ENCODE measurements at places on chromosomes 2 and 18.

GRCh38 chr2:135629520-135629919 is 98.2 kb downstream of the R3HDM1 start:
- DNase-seq = no peak

- no peak for DNase-seq
Observed at GRCh38 chr2:96113367-96113677, 3.0 kb downstream of the ADRA2B start.

GRCh38 chr2:111157798-111158197 is 37.1 kb downstream of the BCL2L11 start:
- DNase-seq = no peak

- DNase-seq = no peak
Observed at GRCh38 chr2:195092341-195092740, 564.7 kb upstream of the SLC39A10 start.

DNA sequence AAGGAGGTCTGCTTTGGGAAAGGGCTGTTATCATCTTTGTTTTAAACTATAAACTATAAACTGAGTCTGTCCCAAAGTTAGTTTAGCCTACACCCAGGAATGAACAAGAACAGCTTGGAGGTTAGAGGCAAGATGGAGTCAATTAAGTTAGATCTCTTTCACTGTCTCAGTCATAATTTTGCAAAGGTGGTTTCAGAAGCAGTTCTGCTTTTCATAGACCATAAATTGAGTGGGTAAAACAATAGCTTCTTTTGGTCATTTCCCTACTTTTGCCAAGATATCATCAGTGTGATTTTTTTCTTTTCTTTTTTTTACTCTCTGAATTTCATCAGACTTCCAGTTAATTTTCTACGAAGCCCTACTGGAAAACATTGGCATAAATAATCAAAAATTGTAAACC is 117.0 kb downstream of the AP1S3 start:
- DNase-seq = no peak

GRCh38 chr18:46315161-46315560 is 211.0 kb downstream of the HAUS1 start:
- DNase-seq = no peak

- no peak for DNase-seq
Observed at GRCh38 chr2:33788044-33788443, 188.9 kb upstream of the FAM98A start.

- DNase-seq = no peak
Observed at GRCh38 chr2:207119048-207119447, 46.7 kb downstream of the KLF7 start.

DNA sequence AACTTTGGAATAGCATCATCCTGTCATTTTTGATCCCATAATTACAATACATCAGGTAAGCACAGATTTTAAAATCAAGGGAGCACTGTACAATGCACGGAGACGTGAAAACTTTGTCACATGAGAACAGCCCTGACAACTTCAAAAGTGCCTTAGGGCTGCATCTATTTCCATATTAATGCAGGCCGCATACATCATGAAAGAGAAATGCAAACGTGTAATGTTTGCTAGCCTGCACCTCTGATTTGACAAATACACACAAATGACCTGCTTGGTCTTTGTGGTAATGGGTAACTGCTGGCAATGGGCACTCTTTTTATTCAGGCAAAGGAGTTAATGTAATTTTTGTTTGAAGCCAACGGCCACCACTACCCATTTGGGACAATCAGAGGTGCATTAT is 202.0 kb upstream of the EPHA4 start:
- DNase-seq = no peak

- DNase-seq = no peak
Observed at GRCh38 chr2:181575024-181575649, 81.8 kb downstream of the CERKL start.

DNA sequence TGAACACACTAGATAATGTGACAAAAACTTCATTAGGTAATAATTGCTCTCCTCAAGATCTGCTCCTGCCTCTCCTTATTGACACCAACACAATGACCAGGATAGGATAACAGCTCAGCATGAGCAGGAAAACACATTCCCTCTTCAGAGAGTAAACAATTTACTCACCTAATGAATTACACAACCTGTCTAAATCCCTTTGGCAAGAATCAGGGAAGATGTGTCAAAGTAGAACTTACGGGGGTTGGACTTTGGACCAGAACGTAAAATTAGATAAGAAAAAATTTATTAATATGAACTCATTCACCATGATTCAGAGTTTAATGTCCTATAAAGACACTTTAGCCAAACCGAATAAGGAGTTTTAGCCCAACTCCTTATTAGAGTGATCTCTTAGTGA is 512.2 kb downstream of the SATB2 start:
- no peak for DNase-seq

DNA sequence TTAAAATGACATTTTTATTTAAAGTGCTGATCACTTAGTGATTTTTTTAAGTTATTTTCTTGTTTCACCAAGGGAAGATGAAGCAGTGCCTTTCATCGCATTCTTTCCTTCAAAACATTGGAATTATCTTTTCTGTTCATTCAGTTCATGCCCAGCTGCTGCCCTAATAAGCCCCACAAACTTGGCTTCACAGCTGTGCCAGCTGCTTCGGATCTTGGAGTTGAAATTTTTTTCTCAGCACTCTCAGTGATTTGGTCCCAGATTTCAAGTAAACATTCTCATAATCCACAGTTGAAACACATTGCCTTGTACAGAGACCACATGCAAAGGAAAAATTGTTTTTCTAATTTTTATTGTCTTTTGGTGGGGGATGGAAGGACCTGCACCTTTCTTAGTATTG is 353.3 kb upstream of the LRP1B start:
- DNase-seq = no peak

DNA sequence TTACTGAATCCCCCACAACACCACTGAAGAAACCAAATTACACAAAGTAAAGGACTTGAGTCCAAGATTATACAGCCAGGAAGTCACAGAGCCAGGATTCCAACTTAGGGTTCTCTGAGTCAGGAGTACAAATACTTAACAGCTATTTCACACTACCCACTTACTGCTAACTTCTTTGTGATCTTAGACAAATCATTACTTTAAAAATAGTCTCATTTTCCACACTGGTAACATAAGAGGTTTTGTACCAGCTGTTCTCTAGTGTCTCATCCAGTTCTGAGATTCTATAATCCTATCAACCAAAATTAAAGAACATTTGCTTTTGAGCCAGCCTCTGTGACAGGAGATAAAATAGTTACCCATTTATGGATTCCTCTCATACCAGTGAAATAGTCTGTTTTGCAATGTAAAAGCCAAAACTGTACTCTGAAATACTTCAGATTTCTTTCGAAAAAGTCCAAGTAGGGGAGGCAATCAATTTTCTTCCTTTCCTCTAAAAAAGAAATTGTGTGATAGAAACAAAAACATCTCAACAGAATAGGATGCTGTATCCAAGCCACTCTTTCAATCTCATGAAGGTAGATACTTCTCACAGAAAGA is 157.6 kb downstream of the LRATD1 start:
- no peak for DNase-seq

GRCh38 chr2:104868505-104868866 is 14.6 kb downstream of the POU3F3 start:
- no peak for DNase-seq

DNA sequence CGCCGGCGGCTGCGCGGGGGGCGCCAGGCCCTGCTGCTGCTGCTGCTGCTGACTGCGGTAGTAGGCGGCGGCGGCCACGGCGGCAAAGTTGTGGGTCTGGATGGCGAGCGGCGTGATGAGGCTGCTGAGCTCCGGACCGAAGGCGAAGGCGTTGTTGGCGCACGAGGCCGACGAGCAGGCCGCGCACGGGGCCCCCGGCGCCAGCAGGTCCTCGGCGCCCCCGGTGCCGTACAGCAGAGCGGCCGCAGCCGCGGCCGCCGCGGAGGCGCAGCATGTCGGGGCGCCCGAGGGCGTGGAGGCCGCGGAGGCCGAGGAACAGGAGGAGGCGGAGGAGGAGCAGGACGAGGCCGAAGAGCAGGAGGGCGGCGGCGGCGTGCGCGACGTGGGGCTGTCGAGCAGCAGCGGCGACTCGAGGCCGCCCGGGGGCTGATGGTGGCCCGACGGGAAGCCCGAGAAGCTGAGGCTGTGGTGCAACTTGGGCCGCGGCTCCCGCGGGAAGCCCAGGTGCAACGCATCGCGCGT is 1.8 kb downstream of the ZFP36L2 start:
- DNase-seq = no peak

DNA sequence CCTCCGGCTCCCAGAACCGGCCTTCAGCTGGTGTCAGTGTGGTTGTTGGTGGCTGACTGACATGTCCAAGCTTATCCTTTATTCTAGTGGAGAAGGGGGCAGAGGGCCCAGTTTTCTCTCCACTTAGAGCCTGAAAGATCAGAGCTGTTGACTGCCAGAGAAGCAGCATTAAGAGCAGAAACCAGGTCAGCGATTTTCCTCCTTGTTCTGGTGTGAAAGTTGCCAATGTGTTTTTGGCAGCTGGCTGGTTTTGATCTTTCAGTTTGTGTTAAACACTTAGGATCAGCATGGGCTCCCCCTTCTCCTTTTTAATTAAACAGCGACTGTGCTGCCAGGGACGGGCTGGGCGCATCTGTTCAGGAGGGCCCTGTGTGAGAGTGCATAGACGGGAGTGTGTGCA is 100.9 kb downstream of the ASAP2 start:
- DNase-seq = no peak

DNA sequence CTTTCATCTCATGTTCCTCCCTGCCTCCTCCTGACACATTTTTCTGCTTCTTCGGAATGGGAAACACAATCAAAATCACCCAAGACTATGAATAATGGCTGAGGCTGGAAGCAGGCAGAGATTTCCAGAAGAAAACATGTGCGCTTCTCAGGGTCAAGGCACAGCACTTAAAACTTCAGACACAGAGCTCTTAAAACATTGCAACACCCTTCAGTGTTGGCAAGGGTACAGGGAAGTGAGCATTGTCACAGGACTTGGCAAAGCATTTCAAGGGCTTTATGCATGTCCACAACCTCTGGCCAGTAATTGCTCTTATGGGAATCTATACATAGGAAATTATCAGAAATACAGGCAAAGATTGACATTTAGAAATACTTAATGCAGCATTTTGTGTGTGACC is 477.6 kb upstream of the KLHL29 start:
- DNase-seq = no peak

GRCh38 chr18:10591896-10592295 is 66.1 kb downstream of the NAPG start:
- DNase-seq = no peak

DNA sequence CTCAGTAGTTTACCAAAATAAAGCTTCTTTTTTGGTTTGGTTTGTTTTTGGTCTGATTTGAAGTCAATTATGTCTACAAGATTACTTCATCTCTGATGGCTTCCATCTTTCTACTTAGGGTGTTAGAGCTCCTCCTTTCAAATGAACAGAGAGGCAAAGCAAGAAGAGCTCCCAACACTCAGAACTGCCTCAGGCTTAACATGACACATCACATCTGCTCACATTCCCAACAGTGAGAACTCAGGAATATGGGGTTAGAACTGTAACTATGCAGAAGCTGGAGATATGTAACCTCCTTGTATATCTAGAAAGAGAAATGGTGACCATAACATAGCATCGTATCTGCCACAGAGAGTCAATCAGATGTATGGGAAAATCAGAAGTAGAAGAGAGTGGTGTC is 11.4 kb upstream of the LRATD1 start:
- no peak for DNase-seq

DNA sequence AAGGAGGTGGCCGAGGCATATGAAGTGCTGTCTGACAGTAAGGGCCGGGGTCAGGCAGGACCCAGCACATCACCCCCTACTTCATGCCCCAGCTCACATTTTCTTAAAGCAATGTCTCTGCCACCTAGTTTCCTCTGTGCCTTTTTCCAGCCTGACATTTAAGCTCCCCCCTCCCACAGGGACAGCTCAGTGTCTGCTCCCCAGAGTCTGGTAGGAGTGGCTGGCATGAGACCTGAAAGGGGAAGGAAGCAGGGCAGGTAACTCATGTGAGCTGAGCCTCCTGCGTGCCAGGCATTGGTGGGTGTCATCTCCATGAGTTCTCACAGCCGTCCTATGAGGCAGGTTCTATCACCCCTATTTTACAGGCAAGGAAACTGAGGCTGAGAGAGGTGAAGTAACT is 1.5 kb downstream of the DNAJB2 start:
- DNase-seq = no peak

DNA sequence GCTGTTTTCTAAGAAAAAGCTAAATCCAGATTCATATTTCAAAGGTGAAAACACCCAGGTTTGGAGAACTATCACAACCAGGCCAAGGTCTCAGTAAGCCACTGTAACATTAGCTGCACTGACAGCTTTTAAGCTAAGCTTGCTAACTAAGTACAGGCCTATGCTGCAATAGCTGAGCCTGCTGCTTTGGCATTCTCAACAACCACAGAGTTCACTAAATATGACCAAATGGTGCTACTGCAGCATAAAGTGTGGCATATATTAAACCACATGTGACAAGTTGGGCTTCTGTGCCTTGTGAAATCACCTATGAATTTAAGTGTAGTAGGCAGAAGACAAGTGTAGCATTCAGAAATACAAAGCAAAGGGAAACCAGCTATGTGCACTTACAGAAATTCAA is 206.7 kb downstream of the TCF4 start:
- no peak for DNase-seq

DNA sequence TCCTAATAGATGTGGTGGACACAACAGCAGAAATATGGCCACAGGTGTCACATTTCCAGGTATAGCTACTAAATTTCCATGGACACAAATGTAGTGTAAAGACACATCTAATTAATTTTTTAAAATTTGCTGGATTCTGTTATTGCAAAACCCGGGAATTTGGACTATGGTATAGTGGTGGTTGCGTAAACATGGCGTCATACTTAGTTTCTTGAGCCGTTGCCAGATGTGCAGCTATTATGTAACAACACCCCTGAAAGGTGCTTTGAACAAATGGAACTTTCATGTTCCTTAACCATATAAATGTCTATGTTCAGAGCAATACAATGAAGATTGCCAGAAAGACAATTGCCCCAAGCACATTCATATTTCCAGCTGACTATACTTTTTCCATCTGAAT is 85.9 kb downstream of the HRH4 start:
- no peak for DNase-seq

DNA sequence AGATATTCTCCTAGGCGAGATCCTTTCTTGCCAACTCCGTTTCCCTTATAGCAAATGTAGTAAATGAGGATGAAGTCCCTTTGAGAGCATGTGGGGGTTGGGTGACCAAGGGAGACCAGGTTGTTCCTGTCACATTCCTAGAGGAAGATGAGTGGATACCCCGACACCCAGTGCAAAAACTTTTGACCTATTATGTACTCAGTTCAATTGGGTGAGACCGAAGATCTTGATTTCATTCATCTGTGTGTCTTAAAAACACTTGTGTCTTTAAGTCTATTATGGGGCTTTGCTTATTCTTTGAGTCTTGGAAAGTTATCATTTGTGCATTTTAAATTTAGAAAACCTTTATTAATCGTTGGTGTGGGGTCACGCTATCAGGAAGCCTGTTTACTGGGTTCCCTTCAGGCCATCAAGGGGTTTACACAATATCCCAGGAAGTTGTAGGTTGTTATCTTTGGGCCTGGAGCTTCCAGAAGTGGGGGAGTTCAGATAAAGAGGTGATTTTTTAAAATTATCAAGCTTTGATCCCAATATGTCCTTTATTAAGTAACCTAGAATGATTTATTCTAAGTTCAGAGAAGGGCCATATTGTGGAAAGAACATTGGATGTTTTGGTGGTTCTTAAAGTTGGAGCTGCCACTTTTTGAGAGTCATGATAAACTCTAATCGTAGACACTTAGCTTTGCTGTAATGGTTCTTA is 2.8 kb downstream of the RHOB start:
- no peak for DNase-seq

All from hepatic stellate cell (primary cell).